Urothelium cell line (cell line): ENCODE measurements at places on chromosomes 2 and 18.
A peak's percentile ranks its signal among the peaks of the same experiment; 100 is the strongest.

DNA sequence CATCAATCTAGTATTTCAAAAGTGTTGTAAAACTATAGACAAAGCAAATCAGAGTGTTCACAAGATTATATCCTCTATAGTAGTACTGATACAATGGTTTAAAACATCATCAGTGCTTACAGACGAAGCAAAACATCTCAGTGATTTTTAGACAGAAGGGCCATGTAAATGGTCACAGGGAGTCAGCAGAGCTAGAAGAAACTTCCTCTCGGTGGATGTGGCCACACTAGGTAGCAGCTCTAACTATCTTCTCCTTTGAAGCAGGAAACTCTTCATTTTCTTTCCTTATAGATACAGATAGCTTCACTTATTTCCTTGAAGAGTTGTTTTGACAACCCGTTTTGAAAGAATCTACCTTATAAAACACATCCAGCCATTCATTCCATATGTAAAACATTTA is 80.4 kb upstream of the CD226 start:
- no peak for DNase-seq

GRCh38 chr18:79935098-79935480 is 16.4 kb downstream of the SLC66A2 start:
- no peak for DNase-seq

GRCh38 chr2:27184115-27184514 is 27.7 kb upstream of the ATRAID start:
- DNase-seq, result no peak

- DNase-seq, result peak; percentile 76
Measured at GRCh38 chr2:24409700-24410556, 49.6 kb upstream of the ITSN2 start.

- DNase-seq, result no peak
Measured at GRCh38 chr2:148979919-148980277, 58.6 kb upstream of the LYPD6B start.

GRCh38 chr2:200777275-200777674 is 34.4 kb upstream of the BZW1 start:
- no peak for DNase-seq

GRCh38 chr2:22946553-22946952 is 438.4 kb upstream of the KLHL29 start:
- DNase-seq, result no peak

GRCh38 chr18:35478520-35479435 is 19.0 kb downstream of the INO80C start:
- DNase-seq, result peak; percentile 47
